ENCODE measurements at places on chromosomes 7 and 10.

DNA sequence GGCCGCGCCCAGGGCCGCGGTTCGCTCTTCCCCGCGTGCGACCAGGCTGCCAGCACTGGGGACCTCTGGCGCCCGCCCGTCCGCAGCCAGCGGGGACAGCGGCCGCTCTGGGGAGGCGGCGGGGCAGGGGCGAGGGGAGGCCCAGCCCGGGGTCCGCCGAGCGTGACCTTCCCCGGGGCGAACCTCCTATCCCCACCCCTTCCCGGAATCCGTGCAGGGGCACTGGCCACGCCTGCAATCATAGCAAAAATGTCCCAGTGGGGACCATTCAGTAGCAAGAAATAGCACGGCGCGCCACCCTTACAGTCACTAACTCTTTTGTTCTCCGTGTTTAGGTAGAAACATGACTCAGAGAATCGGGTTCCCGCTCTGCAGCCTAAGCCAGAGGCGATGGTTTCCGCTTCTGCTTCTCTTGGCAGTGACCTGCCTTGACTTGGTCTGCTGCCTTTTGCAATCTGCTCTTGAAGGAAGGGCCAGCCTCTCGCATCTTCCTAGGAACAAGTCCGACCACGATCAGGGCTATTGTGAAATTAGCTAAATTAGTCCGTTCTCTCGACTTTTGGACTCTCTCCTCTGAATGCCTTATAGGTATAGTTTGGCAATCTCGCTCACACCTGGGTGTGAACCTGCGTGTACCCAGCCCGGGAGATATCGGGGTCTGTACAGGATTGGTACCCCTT is 79.3 kb upstream of the ACBD5 start:
- peak; percentile 26 for DNase-seq

GRCh38 chr7:133044722-133045473 is 37.0 kb downstream of the CHCHD3 start:
- DNase-seq: no peak

DNA sequence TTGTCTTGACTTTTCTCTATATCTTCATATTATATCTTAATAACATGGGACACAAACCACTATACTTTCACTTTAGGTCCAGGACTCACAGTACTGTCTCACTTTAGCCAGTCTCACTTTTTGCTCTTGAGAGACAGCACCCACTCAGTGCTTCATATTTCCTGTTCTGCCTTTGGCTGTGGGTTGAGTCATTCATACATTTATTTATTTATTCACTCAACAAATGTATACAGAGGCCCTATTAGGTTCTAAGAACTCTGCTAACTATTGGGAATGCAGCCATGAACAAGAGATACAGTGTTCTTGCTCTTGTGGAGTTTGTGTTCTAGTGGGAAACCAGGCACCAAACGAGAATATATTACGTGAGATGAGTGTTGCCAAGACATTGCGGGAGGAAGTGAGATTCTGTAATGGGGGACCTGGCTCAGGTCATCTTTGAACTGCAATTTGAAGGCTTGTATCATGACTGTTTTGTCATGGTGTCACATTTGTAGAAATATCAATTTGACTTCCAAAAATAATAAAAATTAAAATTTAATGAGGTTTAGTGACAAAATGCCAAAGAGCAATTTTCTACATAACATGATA is 190.1 kb downstream of the SDHAF3 start:
- no peak for DNase-seq

GRCh38 chr7:158726277-158726807 is 21.7 kb upstream of the NCAPG2 start:
- no peak for DNase-seq

GRCh38 chr7:98698976-98699375 is 81.9 kb downstream of the NPTX2 start:
- DNase-seq: no peak

DNA sequence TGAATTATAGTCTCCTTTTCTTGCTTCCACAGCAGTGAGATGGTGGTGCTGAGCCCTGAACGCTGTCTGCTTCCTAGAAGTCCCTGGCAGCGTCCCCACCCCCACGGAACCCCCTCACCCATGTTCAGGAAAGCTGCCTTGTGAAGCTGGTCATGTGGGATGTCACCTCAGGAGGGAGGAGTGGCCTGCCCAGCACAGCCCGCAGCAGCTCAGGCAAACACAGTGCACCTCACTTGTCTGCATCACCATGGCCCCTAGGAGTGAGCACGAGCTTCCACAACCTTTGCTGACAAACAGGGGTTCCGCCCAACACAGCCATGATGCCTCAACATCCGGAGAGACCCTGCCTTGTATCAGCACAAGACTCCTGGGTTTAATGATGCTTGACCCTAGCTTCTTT is 508.9 kb downstream of the RPS24 start:
- no peak for DNase-seq

GRCh38 chr10:116765648-116766081 is 23.3 kb upstream of the HSPA12A start:
- DNase-seq: no peak

DNA sequence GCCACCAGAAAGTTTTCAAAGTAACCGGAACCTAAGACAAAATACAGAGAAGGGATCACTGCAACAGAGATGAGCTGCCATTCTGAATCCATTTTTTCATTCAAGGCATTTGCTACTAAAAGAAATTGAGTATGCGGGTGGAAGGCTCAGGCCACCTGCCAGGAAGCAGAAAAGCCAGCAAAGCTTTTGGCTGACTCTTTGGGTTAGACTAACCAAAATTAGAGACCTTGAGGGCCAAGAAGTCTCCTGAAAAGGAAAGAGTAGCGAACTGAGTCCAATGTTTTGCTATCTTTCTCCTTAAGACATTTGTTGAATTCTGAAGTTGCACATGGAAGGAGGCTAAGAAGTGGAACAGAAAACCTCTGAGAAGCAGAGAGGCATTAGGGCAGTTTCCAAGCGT is 79.0 kb downstream of the FAS start:
- no peak for DNase-seq

GRCh38 chr10:116612107-116612769 is 8.5 kb upstream of the PNLIPRP2 start:
- no peak for DNase-seq

DNA sequence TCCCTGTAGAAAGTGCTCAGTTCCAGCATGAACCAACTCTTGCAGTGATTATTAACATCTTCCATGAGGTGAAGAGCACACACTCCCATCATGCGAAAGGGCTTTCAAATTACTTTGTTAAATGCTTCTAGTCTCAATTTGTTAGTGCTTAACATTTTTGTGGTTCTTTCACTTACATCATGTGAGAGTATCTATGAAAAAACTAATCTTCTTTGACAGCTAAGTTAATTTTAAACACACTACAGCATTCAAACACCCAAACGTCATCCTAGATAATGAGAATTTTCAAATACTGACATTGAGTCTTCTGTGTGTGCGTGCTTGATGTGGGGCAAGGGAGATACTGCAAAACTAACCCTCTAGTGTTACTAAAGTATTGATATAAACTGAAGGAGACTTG is 84.8 kb downstream of the ETV1 start:
- DNase-seq: no peak

GRCh38 chr10:5103481-5103880 is 9.3 kb downstream of the AKR1C3 start:
- no peak for DNase-seq

DNA sequence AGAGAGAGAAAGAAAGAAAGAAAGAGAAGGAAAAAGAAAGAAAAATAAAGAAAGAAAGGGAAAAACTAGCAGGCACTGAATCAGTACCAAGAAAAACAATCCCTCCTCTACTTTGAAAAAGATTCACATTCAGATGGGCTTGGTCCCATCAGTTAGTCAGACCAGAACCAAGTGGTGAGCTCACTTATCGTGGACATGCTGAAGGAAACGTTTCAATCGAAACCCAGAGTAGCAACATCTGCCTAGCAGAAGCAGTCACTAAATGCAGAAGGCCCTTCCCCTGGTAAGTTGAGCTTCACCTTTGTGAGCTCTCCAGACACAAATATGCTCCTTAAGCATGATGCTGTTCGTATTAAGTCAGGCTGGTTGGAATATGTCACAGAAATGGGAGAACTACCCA is 167.7 kb downstream of the TRIL start:
- no peak for DNase-seq

DNA sequence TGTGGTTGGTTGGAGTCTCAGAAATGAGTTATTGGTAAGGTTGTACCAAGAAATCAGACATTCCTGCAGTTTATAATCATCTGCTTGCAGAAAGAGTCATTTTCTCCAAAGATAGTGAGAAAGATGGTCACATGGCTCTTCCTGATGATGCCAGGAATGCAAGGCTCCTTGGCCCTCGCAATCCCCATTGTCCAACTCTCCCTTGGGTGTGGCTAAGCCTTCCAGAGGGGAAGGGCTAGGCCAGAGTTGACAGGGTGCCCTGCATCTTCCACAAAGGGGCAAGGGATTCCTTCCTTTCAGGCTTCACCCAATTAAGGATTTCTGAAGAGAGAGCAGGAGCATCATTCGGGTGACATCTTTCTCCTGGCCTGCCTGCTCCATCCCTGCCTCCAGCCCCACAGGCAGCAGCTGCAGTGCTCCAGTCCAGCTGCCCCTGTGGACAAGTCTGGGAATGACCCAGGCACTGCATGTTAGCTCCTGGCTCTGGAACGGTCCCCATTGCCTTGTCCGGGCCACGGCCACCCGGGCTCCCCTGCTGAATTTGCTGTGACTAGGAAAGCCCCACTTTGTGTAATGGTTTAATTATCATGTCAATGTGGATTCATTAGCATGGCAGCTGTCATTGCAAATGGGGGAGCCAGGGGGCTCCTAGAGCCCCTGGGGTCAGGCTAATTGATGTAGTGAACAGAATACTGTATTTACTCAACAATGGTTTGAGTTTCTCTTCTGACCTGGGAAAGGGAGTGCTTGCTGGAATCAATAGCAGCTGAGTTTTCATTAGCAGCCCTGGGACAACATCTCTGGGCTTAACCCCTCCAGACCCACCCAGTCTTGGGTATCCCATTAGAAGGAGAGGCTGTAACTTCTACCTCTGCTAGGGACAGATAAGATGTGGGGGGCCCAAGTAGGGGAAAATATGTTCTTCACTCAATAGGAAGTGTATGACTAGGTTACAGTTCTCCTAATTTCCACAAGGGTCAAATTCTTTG is 112.6 kb upstream of the TBX20 start:
- DNase-seq: no peak

- DNase-seq: no peak
Measured at GRCh38 chr10:104247513-104248146, 7.1 kb upstream of the GSTO1 start.

GRCh38 chr10:110535958-110536891 is 31.3 kb upstream of the SMC3 start:
- DNase-seq: no peak

DNA sequence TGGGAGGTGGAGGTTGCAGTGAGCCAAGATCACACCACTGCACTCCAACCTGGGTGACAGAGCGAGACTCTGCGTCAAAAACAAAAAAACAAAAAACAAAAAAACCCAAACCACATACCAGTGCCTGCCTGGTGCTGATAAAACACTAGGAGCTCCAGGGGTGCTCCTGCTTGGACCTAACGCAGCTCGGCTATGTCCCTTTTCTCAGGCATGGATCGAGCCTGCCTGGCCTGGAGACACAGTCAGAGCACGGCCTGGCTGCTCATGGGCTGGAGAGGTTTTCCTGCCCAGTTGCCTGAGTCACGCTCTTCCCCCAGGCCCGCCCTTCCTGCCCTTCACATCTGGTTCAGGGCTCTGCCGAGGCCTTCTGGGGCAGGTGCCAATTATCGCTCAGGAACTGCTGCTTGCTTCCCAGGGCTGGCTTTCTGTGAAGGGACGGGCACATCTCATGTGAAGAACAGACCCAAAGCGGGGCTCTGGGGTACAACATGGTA is 12.6 kb upstream of the NPFFR1 start:
- no peak for DNase-seq

GRCh38 chr7:42198974-42199668 is 37.9 kb downstream of the GLI3 start:
- no peak for DNase-seq

DNA sequence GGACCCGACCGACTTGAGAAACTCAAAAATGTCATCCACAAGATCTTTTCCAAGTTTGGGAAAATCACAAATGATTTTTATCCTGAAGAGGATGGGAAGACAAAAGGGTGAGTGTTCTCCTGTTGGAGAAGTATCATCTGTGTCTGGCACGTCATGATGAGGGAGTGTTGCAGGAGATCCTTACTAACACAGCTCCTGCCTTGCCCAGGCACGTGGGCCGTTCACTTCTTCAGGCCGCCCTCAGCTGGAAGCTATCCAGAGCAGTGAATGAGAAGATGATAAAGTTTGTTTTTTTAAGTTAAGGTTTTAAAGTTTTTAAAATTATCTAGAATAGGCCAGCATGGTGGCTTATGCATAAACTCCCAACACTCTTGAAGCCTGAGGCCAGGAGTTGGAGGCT is 6.2 kb downstream of the EIF3B start:
- DNase-seq: no peak

GRCh38 chr7:55024776-55025175 is 6.0 kb downstream of the EGFR start:
- no peak for DNase-seq

DNA sequence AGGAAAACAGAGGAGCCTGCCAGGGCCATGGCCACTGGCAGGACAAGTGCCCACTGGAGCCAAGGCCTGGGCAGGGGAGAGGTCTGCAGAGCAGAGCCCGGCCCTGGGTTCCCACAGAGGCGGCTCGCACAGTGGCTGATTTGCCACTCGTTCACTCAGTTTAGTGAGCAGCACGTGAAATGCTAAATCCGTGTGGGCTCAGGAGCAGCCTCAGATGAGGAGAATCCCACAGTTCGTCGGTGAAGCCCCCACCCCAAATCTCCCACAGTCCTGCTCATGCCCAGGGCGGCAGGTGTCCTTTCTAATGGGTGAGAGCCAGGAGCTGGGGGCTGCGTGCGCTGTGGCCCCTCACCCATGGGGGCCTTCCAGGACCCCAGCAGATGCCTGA is 107.7 kb upstream of the FAM20C start:
- DNase-seq: no peak

- DNase-seq: no peak
Measured at GRCh38 chr10:51030480-51030879, 43.8 kb upstream of the PRKG1 start.

GRCh38 chr10:68110027-68110426 is 739 bp downstream of the MYPN start:
- DNase-seq: no peak

DNA sequence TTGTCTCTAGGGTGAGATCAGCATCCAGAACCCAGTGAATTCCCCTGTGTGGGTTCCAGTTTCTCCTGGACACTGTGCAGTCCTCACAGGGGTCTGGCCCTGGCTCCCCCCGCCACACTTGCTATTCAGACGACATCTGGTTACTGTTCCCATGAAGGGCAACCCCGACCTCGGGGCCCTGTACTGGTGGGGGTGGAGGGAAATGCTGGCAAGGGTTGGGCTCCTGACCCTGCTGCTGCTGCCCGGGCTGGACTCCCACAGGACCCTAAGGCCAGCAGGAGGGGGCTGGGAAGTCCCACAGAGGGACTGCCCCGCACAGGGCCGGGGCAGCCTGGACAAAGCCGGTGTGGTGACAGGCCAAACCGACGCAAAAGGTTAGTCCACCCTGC is 768 bp upstream of the CPA1 start:
- no peak for DNase-seq

- DNase-seq: no peak
Measured at GRCh38 chr7:140079121-140079536, 16.4 kb upstream of the PARP12 start.

- no peak for DNase-seq
Measured at GRCh38 chr7:77561352-77561751, 24.3 kb downstream of the PTPN12 start.

GRCh38 chr10:79285315-79286197 is 61.7 kb upstream of the PPIF start:
- DNase-seq: peak; percentile 63

Data from GM12891 (cell line).